ENCODE measurements at places on chromosomes 12 and 14.

DNA sequence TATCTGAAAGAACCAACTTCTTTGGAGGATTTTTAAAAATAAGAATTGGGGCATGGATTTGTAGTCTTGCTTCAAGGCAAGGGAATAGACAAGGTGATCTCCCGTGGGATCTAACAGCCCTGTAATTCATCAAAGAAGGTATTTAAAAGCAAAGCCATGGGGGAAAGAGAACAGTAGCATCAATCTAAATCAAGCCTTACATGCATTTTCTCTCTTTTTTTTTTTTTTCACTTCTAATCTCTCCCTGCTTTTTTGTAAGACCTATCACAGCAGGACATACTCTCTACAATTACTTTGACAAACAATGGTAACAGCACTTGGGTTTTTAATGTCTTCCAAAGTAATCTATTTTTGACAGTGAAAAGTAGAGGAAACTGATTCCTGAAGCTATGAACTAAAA, 367.9 kb downstream of the PAWR start:
- no peak for DNase-seq

DNA sequence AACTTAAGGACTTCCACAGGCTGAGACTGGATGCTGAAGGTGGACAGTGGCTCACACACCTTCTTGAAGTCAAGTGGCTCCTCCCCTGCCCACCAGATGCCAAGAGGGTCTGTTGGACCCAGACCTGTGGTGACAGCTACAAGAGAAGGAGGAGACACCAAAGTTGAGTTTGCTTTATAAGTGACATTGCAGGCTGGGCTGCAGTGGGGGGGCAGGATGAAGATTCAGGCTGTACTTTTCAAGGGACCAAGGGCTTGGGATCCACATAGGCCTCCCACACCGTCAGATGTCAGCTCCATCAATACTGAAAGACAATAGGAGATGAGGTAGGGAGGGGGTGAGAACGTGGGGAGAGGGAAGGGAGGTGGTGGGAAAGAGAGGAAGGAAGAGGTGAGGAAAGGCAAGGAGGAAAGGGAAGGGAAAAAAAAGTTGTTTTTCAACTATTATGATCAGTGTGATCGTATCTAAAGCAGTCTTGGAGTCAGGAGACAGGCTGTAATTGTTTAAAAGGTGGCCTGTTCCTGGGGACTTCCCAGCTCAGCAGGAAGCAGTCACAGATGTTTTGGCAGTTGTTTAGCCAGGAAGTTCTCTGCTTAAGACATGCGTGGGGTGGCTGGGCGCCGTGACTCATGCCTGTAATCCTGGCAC, 84.1 kb upstream of the RESF1 start:
- peak; percentile 19 for DNase-seq

GRCh38 chr12:26580619-26581018, 252.4 kb downstream of the ITPR2 start:
- no peak for DNase-seq

- no peak for DNase-seq
Observed at GRCh38 chr14:91511043-91511383, 903 bp upstream of the PPP4R3A start.

DNA sequence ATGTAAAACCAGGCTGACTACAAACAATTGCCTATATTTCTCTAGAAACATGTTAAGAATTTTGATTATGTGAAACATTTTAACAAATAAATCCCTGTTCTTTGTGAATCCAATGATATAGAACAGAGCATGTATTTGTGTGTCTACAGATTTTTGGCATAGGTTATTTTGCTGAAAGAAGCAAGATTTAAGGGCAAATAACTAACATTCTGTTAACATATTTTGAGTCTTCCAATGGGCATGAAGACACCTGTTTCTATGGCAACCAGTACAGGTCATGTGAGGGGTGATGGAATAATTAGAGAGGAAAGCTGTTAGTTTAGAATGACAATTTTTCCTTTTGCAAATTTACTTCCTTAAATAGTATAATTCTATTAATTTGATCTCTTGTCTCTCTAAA, 8.8 kb downstream of the ART4 start:
- no peak for DNase-seq

GRCh38 chr12:123151457-123152454, 866 bp upstream of the PITPNM2 start:
- DNase-seq = no peak

DNA sequence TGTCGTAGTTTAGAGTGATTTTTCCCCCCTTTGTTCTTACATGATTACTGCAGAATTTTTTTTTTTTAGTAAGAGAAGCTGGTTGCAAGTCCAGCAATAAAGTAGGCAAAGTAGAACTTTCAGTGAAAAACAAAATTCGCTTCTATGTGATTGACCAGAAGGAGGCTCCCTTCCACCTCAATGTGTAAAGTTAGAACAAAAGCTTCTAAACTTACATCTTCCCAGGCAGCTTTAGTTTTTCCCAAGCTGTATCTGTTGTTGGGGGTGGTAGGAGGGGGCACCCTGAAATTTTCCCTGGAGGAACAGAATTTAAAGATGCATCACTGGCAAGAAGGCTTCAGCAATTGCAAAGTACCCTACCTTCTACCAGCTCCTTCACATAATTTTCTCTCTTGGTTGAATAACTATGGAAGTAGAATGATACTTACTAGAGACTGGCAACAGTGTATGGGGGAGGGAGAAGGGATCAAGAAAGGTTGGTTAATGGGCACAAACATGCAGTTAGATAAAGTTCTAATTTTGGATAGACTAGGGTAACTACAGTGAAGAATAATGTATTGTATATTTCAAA, 87.3 kb upstream of the E2F7 start:
- no peak for DNase-seq

- no peak for DNase-seq
Observed at GRCh38 chr14:95258156-95258555, 61.6 kb downstream of the CLMN start.

DNA sequence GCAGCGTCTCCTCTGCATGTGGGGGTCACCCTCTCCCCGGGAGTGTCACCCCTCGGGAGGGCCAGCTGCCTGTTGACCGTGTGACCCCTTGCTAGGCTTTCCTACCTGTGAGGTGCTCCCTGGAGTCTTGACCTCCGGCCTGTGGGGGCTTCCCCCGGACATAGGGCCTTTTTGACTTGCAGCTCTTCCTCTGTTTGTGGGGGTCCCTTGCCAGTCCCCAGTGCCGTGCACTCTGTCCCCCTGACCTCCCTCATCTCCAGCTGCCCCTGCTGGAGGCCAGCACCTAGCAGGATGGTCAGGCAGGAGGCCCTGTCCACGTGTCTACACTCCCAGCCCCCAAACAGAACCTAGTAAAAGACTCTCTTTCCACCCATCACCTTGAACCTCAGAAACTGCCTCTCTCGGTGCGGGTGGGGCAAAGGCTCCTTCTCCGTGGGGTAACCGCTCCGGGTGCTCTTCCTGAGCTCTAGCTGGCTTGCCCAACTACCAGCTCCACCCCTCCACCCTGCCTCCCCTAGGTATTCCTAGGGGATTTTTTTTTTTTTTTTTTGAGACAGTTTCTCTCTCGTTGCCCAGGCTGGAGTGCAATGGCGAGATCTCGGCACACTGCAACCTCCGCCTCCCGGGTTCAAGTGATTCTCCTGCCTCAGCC, 810 bp downstream of the AACS start:
- DNase-seq = no peak

GRCh38 chr12:116172224-116172849, 105.2 kb downstream of the MED13L start:
- peak; percentile 9 for DNase-seq

- no peak for DNase-seq
Observed at GRCh38 chr14:31545328-31545727, 15.9 kb upstream of the NUBPL start.

- no peak for DNase-seq
Observed at GRCh38 chr12:89138048-89138852, 214.1 kb downstream of the DUSP6 start.

DNA sequence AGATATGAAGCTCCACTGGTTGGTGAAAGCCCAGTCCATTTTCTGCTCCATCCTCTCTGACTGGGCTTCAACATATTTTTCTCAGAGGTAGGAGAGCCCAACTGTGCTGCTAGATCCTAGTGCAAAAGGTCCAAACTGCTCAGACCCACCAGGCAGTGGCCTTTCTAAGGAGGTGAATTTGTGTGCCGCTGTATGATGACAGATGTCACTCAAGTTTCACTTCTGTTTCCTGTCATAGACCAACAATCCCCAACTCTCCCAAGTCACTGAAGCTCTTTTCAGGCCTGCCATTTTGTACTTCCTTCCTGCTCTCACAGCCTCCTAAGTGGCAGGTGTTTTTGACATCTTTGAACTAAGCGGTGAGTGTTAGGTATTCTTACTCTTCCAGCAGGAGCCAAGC, 16.4 kb upstream of the RNASE4 start:
- DNase-seq = no peak

GRCh38 chr14:19873178-19873577, 1.8 kb upstream of the OR4K2 start:
- DNase-seq = no peak

- DNase-seq = no peak
Observed at GRCh38 chr14:98725191-98725590, 546.8 kb downstream of the BCL11B start.
